ENCODE measurements at places on chromosomes 7 and 10.

- DNase-seq, result peak; percentile 18
Observed at GRCh38 chr7:1931256-1931950, 261.3 kb downstream of the ELFN1 start.

GRCh38 chr7:20129920-20130319 is 87.3 kb downstream of the MACC1 start:
- DNase-seq, result no peak

- no peak for DNase-seq
Observed at GRCh38 chr7:50282813-50283605, 21.5 kb upstream of the IKZF1 start.

GRCh38 chr7:47170516-47170915 is 411.4 kb downstream of the TNS3 start:
- DNase-seq, result no peak

- no peak for DNase-seq
Observed at GRCh38 chr7:97450516-97450915, 281.4 kb upstream of the TAC1 start.

DNA sequence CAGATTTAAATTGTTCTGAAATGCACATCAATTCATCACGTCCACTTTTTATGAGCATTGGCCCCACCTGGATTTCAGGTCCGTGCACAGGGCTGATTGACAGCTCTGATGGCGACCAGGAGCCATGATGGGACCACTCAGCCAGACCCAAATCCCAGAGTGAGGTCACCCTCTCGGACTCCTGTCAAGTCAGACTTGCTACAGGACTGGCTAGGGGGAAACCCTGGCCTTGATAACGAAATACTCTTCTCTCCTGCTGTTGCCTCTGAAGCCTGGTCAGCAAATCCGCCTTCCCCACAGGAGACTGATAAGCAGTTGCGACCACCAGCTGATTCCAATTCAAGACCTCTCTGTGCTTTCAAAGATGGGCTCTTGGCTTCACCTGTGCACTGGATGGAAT is 76.4 kb downstream of the CARD11 start:
- no peak for DNase-seq

GRCh38 chr7:27079234-27079975 is 16.4 kb downstream of the HOXA1 start:
- peak; percentile 14 for DNase-seq

GRCh38 chr7:22569586-22570321 is 69.8 kb upstream of the STEAP1B start:
- DNase-seq, result peak; percentile 86

- DNase-seq, result no peak
Observed at GRCh38 chr10:25530306-25530705, 355.5 kb downstream of the GPR158 start.

GRCh38 chr7:111138193-111138569 is 47.3 kb downstream of the LRRN3 start:
- DNase-seq, result peak; percentile 85

DNA sequence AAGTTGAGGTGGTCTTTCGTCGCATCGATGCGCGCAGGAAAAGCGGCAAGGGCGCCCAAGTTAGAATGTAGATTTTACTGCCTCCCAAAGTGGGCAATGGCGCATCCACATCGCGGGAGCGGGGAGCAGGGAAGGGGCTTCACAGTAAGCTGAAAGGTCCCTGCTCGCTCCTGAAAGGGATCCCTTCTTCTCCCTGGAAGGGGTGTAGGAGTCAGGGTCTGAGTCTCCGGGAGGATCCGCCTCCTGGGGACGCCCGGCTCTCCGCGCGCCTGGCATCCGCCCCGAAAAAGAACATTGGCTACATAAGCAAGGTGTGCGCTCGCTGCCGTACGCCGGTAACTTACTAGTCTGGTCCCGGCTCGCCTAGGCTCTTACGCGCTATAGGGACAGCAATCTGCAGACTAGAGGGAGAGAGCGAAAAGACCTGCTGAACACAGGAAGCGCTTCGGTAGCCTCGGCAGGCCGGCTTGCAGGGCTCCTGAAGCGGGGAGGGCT is 804 bp downstream of the UNC5B start:
- peak; percentile 71 for DNase-seq

- no peak for DNase-seq
Observed at GRCh38 chr10:6345404-6345803, 142.7 kb downstream of the PFKFB3 start.

- DNase-seq, result no peak
Observed at GRCh38 chr7:47878662-47879061, 69.6 kb downstream of the PKD1L1 start.

DNA sequence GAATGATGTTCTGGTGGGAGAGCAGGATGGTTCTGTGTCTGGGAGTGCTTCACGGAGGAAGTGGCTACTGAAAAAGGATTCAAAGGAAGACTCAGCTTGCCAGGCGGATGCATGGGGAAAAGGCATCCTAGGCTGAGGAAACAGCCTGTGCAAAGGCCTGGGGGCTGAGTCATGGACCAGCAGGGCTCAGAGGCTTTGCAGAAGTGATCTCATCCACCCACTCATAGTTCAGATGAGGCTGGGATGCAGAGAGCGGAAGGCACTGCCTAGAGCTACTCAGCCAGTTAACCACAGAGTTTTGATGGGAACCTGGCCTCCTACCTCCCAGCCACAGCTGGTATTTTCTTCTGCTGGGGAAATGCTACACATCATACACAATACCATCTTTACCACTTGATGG is 15.8 kb upstream of the ADAMTS14 start:
- peak; percentile 100 for DNase-seq

DNA sequence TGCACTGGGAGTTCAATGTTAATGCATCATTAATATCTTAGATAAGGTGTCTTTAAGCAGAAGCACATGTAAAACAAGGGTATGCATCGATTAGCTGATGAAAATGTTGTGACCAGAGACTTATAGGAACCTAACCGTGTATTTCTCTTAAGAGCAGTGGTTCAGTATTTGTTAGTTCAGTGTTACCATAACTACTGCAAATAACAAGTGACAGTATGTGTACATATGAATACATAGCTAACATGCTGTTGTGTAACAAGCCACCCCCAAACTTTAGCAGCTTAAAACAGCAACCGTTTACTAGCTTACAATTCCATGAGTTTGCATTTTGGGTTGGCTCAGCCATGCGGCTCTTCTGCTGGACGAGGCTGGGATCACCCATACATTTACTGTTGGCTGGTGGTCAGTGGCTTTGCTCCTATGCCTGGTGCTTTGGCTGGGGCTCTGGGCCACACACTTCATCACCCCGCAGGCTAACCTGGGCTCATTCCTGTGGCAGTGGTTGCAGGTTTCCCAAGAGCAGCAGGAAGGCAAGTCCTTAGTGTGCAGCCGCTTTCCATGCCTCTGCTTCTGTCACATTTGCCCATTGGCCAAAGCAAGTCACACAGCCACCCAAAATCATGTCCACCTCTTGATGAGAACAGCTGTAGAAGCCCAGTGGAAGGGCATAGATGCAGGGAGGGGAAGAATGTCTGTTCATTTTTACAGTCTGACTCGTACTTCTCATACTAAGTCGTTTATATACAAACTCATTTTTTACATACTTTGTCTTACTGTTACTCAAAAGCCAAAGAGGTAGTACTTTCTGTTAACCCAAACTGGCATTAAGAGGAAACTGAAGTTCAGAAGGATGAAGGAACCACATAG is 103.3 kb upstream of the GATA3 start:
- peak; percentile 56 for DNase-seq

DNA sequence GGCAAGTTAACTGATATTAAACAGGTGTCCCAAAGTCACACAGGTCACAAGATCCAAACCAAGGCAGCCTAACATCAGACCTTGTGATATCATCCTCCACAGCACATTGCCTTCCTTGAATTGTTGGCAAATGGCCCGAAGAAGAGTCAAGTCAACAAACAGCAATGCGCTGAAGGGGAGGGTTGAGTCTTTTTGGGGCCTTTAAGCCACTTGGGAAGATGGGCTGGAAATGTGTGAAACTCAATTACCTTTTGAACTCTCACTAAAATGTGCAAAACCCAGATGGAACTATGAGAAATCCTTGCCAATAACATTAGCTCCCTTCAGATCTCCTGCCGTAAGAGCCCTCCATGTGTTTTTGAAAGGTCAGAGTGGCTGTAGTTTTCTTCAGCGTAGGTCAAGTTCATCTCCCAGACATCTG is 47.9 kb upstream of the STK17A start:
- DNase-seq, result peak; percentile 72

DNA sequence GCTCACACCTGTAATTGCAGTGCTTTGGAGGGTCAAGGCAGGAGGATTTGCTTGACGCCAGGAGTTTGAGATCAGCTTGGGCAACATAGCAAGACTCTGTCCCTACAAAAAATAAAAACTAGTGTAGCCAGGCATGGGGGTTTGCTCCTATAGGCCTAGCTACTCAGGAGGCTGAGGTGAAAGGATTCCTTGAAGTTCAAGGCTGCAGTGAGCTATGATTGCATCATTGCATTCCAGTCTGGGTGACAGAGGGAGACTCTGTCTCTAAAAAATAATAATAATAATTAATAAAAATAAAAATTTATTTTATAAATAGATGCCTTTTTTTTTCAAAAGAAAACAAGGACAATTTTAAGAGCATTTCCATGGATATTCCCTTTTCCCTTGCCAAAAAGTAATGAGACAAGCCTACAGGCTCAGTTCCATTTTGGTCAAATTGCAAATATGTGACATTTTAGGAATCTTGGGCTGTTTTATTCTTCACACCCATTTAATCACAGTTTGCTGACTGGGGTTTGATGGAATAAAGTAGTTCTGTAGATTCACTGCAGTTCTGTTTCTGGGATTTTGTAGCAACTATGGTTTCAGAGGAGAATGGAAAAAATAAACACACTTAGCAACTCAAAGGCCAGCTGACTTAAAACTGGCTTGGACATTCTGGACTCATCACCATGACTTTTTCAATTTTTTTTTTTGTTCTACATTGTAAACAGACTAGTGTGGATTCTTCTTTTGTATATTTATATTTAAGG is 48.4 kb upstream of the ARHGAP21 start:
- DNase-seq, result no peak

Data from EL (cell line).